Pancreas (tissue), 10 donors: ENCODE measurements at places on chromosomes 3 and 15. TPM values are rescaled to one million over a fixed set of nuclear protein-coding genes. Genes with fewer than 3 reads are reported as not detected.

HCN4 gene
- total RNA-seq, result 0.09 TPM

SCAANT1 gene
- not detected for total RNA-seq

PDIA5 gene
- total RNA-seq, result 27.9 TPM

DUOXA2 gene
- not detected for total RNA-seq

LRRN1 gene
- 11.0 TPM for total RNA-seq

FILIP1L gene
- 37.7 TPM for total RNA-seq

ZNF80 gene
- total RNA-seq, result 0.09 TPM

GPR171 gene
- total RNA-seq, result not detected

LINGO1 gene
- 1.3 TPM for total RNA-seq

GOLGA6D gene
- total RNA-seq, result not detected

SLCO3A1 gene
- total RNA-seq, result 15.5 TPM

NFKBIZ gene
- total RNA-seq, result 90.7 TPM

LYZL4 gene
- not detected for total RNA-seq

CLDN18 gene
- 0.04 TPM for total RNA-seq

MCF2L2 gene
- 1.1 TPM for total RNA-seq

CCR9 gene
- not detected for total RNA-seq

IL12A gene
- total RNA-seq, result 0.09 TPM

ST8SIA2 gene
- total RNA-seq, result not detected

TMEM108 gene
- total RNA-seq, result 0.46 TPM

PDZRN3 gene
- 8.0 TPM for total RNA-seq

TPM1 gene
- total RNA-seq, result 264 TPM

ZBED2 gene
- total RNA-seq, result not detected

KLF15 gene
- 15.2 TPM for total RNA-seq

TPRG1 gene
- 0.28 TPM for total RNA-seq

DPPA2 gene
- total RNA-seq, result not detected

LZTFL1 gene
- 10.1 TPM for total RNA-seq

DNAJA4 gene
- total RNA-seq, result 3.3 TPM

PLA1A gene
- 0.95 TPM for total RNA-seq

CX3CR1 gene
- total RNA-seq, result 13.0 TPM

AQP9 gene
- 0.13 TPM for total RNA-seq

RARB gene
- 0.59 TPM for total RNA-seq

DLEC1 gene
- 0.20 TPM for total RNA-seq

ATOSA gene
- 39.0 TPM for total RNA-seq

ANXA2 gene
- 185 TPM for total RNA-seq

GOLGA8G gene
- total RNA-seq, result not detected

GOLGA8F gene
- total RNA-seq, result 0.09 TPM

RBMS3 gene
- 8.8 TPM for total RNA-seq

PSTPIP1 gene
- total RNA-seq, result 3.1 TPM

TMOD3 gene
- 25.9 TPM for total RNA-seq

ACP3 gene
- total RNA-seq, result 4.5 TPM

PLCH1 gene
- total RNA-seq, result 2.4 TPM

GABRR3 gene
- total RNA-seq, result not detected

RASGRP1 gene
- 2.5 TPM for total RNA-seq

UBE2E1 gene
- 30.8 TPM for total RNA-seq

CILP gene
- 5.6 TPM for total RNA-seq

PEX11A gene
- total RNA-seq, result 5.3 TPM

PAQR9 gene
- total RNA-seq, result not detected

MESP2 gene
- total RNA-seq, result 0.38 TPM

PDCD7 gene
- 7.3 TPM for total RNA-seq

ECE2 gene
- total RNA-seq, result 9.3 TPM

SST gene
- 91.5 TPM for total RNA-seq

IL5RA gene
- 0.14 TPM for total RNA-seq

ZNF662 gene
- total RNA-seq, result 9.9 TPM

DNAH12 gene
- total RNA-seq, result 0.79 TPM

C3orf85 gene
- total RNA-seq, result not detected

MME gene
- total RNA-seq, result 2.1 TPM

A4GNT gene
- 0.97 TPM for total RNA-seq
